BE2C (cell line): ENCODE measurements at places on chromosomes 1 and 21.

DNA sequence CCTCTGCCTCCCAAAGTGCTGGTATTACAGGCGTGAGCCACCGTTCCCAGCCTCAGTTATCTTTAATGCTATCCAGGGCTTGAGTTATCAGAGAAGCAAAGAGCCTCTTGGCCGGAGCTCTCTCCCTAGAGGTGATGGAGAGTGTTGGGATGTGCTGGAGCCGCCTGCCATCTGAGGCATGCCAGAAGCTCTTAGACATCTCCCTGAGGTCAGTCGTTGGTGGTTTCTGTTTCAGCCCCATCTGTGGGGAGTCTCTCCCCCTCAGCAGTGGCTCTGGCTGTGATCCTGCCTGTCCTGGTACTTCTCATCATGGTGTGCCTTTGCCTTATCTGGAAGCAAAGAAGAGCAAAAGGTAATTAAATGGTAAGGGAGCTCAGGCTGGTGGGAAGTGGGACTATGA is 11.6 kb upstream of the ZNF691 start:
- DNase-seq: no peak

- DNase-seq: no peak
Observed at GRCh38 chr1:237932816-237933215, 42.1 kb upstream of the ZP4 start.

GRCh38 chr1:97824200-97824599 is 96.6 kb downstream of the DPYD start:
- DNase-seq: no peak

DNA sequence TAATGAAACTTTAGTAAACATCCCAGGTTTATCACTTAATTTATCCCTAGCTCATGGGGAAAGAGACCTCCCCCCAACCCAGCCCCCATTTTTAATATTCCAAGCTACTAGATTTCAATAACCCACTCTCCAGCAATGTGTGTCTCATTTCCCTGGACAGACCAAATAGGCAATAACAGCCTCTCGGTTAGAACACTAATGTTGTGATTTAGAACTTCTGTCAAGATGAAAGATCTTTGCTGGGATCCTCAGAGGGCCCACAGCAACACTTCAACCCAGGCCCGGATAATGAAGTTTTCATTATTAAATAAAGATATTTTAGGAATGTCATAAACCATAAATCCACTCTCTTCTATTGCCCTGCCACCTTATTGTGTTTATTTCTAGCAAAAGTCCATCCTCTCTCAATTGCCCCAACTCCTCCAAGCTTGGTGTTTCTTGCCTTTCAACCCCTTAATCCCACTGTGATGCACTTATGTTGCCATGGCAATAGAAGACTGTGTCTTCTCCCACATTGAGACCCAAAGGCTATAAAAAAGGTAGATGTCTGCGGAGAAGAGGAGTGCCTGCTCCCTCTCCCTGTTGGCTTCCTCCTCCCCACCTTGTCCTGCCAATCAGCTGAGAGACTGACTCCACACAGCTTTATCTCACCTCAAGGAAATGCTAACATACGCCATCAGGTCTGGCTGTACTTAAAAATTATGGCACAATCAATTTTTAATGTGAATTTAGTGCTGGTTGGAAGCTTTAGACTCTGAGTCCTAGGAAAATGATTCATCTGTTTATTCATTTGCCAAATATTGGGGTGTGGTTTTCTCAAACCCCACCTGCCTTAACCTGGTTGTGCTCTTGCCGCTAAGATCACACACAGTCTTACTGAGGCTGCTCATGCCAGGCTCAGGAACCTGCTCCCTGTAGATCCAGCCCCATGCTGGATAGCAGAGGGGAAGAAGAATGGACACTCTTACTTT is 258.3 kb upstream of the CAMK1G start:
- DNase-seq: no peak

GRCh38 chr1:167767761-167768160 is 46.0 kb downstream of the MPZL1 start:
- DNase-seq: no peak

DNA sequence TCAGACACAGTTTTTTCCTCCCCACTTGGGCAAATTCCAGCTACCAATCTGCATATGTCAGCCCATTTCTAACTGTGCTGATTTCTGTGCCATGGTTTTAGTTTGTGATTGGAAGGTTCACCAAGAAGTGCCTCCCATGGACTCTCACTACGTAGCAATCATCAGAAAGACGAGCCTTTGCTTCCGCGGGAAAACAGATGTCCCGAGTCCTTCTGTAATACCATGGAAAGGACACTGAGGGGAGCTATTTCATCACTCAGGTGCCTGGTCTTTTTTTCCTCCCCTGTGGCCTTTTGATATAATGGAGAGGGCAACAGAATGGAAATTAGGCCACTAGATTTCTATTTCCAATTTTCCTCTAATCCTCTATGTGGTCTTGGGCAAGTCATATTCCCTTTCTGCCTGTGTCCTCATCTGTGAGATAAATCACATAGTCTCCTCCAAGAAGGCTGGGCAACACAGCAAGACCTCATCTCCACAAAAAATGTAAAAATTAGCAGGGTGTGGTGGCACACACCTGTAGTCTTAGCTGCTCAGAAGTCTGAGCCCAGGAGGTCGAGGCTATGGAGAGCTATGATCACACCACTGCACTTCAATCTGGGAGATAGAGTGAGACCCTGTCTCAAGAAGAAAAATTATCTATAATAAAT is 24.8 kb downstream of the LEMD1 start:
- DNase-seq: peak; percentile 51

GRCh38 chr1:202135221-202135721 is 9.3 kb downstream of the ARL8A start:
- peak; percentile 62 for DNase-seq
